ENCODE measurements at places on chromosomes 4 and X.

DNA sequence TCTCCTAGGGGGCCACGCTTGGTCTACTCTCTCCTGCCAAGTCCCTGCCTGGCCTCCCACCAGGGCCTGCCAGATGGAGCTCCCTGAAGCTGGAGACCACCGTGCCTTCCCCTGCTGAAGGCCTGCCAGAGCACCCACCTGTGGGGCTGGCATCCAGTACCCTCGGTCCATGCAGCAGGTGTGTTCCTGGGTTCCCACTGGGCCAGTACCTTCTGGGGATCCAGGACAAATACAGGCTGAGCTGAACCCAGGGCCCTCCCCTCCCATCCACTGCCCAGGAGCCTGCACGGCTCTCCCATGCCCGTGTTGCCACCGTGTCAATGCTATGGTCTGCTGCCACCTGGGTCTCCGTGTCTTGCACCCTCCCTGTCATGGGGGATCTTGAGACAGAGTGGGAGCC, 68.8 kb downstream of the ABLIM2 start:
- DNase-seq: no peak

- no peak for DNase-seq
These were observed 14.4 kb upstream of the TLR8 start for GRCh38 chrX:12891915-12892506.

GRCh38 chr4:108053251-108053711, 63.6 kb downstream of the HADH start:
- DNase-seq: no peak

GRCh38 chr4:10694828-10695209, 10.3 kb upstream of the CLNK start:
- no peak for DNase-seq

GRCh38 chrX:404656-405055, 17.9 kb upstream of the PPP2R3B start:
- no peak for DNase-seq

DNA sequence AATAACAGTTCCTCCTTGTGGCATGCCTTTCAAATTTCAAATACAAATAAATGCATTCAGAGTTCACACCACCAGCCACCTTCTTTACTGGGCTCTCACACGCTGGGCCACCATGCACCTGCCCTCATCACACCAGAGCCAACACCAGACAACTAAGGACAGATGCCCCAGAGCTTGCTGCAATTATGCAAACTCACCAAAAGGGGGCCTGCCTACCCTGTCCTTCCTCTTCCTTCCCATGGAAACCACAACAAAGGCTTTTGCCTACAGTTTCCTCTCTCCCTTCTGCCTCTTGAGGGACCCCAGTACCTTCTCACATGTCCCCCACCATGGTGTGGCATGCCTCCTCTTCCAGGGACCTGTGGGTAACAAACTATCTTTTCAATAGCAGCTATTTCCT, 1333.9 kb upstream of the TENM3 start:
- no peak for DNase-seq

GRCh38 chr4:123784626-123785025, 388.0 kb downstream of the SPRY1 start:
- no peak for DNase-seq

GRCh38 chr4:98659741-98660462, 1.5 kb upstream of the TSPAN5 start:
- DNase-seq: no peak

DNA sequence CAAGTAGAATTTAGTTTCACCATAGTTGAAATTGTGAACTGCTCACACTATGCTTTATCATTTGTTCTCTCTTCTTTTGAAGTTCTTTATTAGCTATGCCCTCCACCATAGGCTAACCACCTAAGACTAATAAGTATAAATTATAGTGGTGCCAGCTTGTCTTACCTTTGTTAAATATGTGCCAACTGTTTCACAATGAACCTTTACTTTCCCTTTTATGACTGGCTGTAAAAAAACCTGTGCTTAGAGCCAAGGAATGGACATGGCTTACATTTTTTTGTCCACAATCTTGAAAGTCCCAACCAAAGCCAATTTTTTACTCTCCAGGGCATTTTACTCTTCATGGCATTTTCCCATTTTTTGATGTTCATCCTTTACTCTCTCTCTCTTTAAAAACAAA, 123.5 kb upstream of the LEF1 start:
- no peak for DNase-seq

DNA sequence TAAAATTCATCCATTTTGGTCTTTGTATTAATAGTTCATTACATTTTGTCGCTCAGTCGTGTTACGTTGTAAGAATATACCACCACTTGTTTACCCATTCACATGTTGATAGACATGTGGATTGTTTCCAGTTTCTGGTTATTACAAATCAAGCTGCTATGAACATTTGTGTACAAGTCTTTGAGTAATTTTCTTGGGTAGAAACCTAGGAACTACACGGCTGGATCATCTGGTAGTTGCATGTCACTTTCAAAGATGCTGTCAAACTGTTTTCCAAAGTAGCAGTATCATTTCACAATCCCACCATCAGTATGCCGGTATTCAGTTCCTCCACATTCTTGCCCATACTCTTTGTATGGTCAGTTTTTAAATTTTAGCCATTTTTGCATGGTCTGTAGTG, 98.0 kb downstream of the GASK1B start:
- no peak for DNase-seq

- DNase-seq: no peak
These were observed 44.9 kb downstream of the TIGD4 start for GRCh38 chr4:152734699-152735050.

DNA sequence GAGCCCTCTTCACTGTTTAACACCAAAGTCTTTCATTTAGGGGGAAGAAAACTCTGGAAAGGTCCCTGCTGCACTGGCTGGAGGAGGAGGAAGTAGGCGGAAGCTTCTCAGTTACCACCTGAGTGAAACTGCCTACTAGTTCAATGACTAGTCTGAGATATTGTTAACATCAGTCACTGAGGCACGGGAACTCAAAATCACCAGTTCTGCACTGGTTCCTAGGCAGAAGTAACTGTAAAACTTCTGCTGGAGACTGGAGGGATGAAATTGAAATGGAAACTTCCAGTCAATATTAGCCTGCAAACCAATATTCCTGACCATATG, 178.3 kb downstream of the SNCA start:
- no peak for DNase-seq

DNA sequence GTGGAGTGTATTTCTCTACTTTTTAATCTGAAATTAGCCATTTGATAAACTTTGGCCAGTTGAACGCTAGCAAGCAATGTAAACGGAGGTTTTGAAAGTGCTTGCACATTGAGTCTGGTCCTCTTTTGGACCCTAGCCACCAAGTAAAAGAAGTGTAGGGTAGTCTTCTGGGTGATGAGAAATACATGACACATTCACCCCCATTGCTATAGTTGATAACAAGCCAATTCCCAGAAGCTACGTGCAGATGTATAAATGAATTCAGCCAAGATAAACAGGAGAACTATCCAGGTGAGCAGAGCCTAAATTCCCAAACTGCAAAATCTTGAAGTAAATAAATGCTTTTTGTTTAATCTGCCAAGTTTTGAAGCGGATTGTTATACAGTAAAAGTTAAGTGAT, 965.4 kb upstream of the GRIA3 start:
- DNase-seq: no peak

- DNase-seq: no peak
These were observed 221.5 kb downstream of the PCDH18 start for GRCh38 chr4:137310593-137311490.

DNA sequence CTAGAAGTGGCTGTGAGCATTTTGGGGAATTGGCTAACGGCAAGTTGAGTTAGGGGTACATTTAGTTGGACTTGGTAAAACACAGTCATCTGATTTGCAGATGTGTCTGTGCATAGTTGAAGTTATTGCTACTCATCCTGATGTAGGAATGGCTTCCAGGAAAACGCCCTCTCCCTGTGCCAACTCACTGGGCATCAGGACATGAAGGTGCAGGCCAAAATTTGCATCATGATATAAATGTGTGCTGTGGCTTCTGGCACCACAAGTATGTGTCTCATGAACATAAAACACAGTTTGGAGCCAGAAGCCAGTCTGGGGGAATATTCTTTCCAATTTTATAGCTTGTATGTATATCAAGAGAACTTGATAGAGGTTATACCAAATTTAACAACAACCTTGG, 54.2 kb upstream of the CBR4 start:
- no peak for DNase-seq

DNA sequence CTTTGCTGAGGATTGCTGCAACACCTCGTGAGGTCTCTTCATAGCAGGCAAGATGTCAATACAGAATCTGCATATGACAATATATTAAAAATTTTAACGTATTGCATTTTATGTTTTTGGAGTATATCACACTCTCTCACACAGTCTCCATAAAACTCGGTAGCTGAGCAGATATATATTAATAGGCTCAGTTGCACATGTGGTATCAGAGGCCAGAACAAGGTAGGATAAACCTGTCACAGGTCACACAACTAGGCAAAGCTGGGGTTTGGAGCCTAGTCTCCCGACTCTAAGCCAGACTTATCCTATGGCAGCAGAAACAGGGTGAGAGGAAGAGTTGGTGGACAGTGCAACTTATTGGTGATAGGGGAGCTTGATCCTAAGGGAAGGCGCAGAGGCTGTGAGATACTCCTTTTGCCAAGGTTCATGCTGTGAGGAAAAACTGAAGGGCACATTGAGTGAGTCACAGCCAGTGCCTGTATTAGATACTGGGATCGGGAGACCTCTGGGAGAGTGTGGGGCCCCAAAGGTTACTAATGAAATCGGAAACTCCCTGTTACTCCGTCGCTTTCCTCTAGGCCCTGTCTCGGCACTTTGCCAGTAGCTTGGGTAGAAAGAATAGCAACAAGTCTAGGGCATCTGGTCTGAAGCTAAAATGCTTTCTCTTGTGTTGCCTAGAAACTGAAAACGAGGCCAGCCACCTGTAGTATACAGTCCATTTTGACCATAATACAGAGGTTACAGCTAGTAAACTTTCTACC, 195.7 kb downstream of the ARHGAP10 start:
- DNase-seq: no peak

- peak; percentile 26 for DNase-seq
These were observed 19.9 kb upstream of the ENPP6 start for GRCh38 chr4:184237612-184238011.

DNA sequence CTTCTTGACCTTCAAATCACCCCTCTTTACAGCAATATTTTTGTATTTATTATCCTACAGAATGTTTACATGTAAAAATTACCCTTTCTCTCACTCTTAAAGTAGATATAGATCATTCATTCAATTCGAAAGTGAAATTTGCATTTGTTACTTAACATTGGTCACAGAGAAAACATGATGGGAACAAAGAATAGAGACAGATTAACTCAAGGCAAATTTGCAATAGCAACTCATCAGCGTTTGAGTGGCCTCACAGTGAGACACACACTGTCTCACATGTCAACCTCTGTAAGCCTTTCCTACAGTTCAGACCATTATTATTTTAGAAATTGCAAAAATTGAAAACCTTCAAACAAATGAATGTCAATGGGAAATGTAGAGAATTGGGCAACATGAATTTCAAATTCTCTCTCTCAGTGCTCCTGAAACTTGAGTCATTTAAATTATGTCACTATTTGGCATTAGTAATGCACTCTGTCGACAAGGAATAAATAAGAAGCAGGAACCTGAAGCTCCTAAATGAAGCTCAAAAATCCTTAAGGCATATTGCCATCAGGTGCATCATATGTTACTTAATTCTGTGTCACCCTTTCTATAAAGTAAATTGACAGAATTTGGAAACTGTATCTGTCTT, 148.3 kb upstream of the ANXA10 start:
- DNase-seq: no peak

DNA sequence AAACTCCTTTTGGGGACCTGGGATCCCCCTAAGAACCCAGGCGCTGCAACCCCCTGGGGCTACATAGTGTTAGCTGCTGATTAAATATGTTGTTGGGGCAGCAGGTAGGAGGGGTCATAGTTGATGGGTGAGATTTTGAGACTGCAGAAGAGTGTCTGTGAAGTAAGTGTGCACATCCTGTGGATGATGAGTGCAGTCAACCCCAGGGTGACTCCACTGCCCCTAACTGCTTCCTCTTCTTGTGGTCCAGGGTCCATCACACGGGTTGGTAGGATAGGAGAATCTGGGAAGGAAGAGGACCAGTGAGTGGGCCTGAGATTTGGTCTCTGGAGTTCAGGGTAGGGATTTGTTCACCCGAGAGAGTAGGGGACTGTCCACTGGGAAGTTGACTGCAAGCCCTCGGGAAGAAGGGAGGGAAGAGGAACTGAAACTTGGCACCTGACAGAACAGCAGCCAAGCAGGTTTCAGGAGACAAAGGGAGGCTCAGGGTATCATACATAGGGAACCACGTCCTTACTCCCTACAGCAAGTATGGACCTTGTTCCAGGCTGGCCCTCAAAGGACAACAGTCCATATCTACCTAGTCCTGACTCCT, 8.5 kb downstream of the DLG3 start:
- no peak for DNase-seq

GRCh38 chrX:140065961-140066662, 100.8 kb upstream of the CXorf66 start:
- DNase-seq: peak; percentile 63

Data from inflammatory macrophage treated with lipopolysaccharide for 4 hours (primary cell).